ENCODE measurements at places on chromosomes 7 and 10. TPM values are rescaled to one million over a fixed set of nuclear protein-coding genes. Genes with fewer than 3 reads are reported as not detected.

- DNase-seq: no peak
- H3K4me3 ChIP-seq: no peak overlapping the region
- H3K4me1 ChIP-seq: no peaks in the 10 kb centered on the region
- no peaks in the 10 kb centered on the region for H3K36me3 ChIP-seq
Observed at GRCh38 chr10:90213346-90213745, 512.0 kb downstream of the KIF20B start.

The SH2B2 gene
- total RNA-seq: 2.9 TPM

DNA sequence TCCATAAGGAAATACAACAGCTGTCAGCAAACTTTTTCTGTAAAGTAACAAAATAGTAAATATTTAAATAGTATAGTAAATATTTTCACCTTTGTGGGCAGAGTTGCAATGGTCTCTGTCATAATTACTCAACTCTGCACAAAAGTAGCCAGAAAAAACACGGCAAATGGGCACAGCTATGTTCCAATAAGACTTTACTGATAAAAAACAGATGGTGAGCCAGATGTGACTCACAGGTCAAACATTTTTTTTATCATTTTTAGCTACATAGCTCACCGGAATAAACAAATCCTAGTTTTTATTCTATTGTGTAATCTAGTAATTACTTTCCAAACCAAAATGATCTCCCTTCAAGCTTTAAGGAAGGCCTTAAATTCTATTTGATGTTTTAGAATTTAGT is 55.3 kb downstream of the NCAPG2 start:
- no peak overlapping the region for H3K27ac ChIP-seq
- H3K4me3 ChIP-seq: no peak overlapping the region
- no peaks in the 10 kb centered on the region for H3K27me3 ChIP-seq
- no peak for DNase-seq

The PDIA4 gene
- total RNA-seq: 62.7 TPM

GRCh38 chr7:85156661-85157208 is 30.1 kb downstream of the SEMA3D start:
- no peaks in the 10 kb centered on the region for H3K4me1 ChIP-seq
- no peak overlapping the region for H3K27ac ChIP-seq
- H3K27me3 ChIP-seq: no peaks in the 10 kb centered on the region
- H3K36me3 ChIP-seq: no peaks in the 10 kb centered on the region
- H3K4me3 ChIP-seq: no peak overlapping the region

- no peaks in the 10 kb centered on the region for H3K36me3 ChIP-seq
- no peaks in the 10 kb centered on the region for H3K4me1 ChIP-seq
- no peak overlapping the region for H3K4me3 ChIP-seq
- H3K27me3 ChIP-seq: no peaks in the 10 kb centered on the region
- no peak for DNase-seq
- H3K27ac ChIP-seq: no peak overlapping the region
Observed at GRCh38 chr7:126818393-126819196, 434.1 kb downstream of the GRM8 start.

GRCh38 chr7:133843341-133843740 is 283.8 kb upstream of the LRGUK start:
- no peaks in the 10 kb centered on the region for H3K36me3 ChIP-seq
- H3K4me1 ChIP-seq: no peaks in the 10 kb centered on the region
- DNase-seq: no peak
- no peak overlapping the region for H3K27ac ChIP-seq

The GCC1 gene
- total RNA-seq: 32.1 TPM

The CPEB3 gene
- total RNA-seq: 3.6 TPM

The CDK14 gene
- 12.5 TPM for total RNA-seq

DNA sequence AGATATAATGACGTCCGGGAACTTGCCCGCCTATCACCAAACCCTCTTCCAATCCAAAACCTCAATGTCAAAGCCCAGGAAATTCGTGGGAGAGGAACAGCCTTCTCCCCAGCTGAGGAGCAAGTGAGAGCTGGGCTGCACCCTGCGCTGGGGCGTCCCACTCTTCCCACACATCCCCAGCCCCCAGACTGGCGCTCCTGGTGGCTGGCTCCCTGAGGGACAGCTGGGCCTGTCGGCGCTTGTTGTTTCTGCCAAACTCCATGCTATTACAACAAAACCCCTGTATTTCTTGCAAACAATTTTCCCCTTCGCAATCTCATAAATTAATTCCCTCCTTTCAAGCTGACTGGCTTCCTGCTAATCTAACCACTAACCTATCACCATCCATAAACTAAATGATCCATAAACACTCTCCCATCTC is 53.0 kb downstream of the GRID1 start:
- no peaks in the 10 kb centered on the region for H3K4me1 ChIP-seq
- no peak overlapping the region for H3K27ac ChIP-seq
- H3K4me3 ChIP-seq: no peak overlapping the region
- H3K36me3 ChIP-seq: no peaks in the 10 kb centered on the region
- DNase-seq: no peak

DNA sequence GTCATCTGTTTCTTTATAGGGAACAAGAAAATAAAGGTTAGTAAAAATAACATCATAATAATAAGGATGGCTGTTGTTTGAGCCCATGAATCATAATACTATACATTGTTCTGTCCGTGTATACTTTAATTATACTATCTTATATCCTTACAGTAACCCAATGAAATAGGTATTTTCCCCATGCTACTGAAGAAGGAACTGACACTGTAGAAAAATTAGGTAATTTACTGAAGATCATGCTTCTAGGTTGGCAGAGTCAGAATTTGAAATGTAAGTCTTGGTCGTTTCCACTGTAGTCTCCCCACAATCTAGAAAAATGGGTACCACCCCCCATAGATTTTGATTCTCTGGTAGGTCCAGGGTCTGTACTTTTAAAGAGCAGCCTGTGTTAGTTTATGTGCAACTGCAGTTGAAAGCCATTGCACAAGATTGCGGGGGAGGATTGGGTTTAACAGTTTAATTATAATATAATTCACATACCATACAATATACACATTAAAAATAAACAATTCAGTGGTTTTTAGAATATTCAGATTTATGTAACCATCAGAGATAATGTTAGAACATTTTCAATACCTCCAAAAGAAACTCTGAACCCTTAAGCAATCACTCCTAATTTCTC is 47.7 kb downstream of the SHOC2 start:
- H3K4me3 ChIP-seq: no peak overlapping the region
- H3K4me1 ChIP-seq: no peaks in the 10 kb centered on the region
- DNase-seq: no peak
- H3K36me3 ChIP-seq: peaks cover 4% of the 10 kb centered on the region

DNA sequence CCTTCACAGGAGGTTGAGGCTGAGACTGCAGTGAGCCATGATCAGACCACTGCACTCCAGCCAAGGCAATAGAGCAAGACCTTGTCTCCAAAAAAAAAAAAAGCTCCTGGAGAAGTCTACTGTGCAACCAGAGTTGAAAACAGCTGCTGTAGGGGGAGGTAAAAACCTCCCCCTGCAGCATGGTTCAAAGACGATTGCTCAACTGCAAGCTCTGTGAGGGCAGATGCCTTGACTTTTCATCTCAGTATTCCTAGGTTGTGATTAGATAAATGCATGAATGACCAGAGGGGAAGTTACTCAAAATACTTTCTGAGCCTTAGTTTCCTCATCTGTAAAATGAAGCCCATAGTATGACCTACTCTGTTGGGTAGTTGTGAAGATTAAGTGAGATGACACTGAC is 25.0 kb upstream of the PPA1 start:
- peaks cover 22% of the 10 kb centered on the region for H3K27me3 ChIP-seq
- no peaks in the 10 kb centered on the region for H3K36me3 ChIP-seq
- no peak for DNase-seq
- no peak overlapping the region for H3K27ac ChIP-seq

The LRGUK gene
- 0.92 TPM for total RNA-seq

The CRHR2 gene
- total RNA-seq: not detected

The PLCE1 gene
- not detected for total RNA-seq

The CALHM2 gene
- total RNA-seq: 26.6 TPM

- no peaks in the 10 kb centered on the region for H3K36me3 ChIP-seq
- H3K27me3 ChIP-seq: no peaks in the 10 kb centered on the region
- H3K27ac ChIP-seq: no peak overlapping the region
- DNase-seq: no peak
- H3K4me3 ChIP-seq: no peak overlapping the region
Observed at GRCh38 chr10:97153270-97153850, 32.4 kb downstream of the SLIT1 start.

- H3K36me3 ChIP-seq: no peaks in the 10 kb centered on the region
- H3K27me3 ChIP-seq: peaks cover 3% of the 10 kb centered on the region
- peak overlapping the region; percentile 72 for H3K27ac ChIP-seq
- peak; percentile 32 for DNase-seq
- H3K4me3 ChIP-seq: no peak overlapping the region
Observed at GRCh38 chr7:134636008-134636449, 10.6 kb upstream of the BPGM start.

DNA sequence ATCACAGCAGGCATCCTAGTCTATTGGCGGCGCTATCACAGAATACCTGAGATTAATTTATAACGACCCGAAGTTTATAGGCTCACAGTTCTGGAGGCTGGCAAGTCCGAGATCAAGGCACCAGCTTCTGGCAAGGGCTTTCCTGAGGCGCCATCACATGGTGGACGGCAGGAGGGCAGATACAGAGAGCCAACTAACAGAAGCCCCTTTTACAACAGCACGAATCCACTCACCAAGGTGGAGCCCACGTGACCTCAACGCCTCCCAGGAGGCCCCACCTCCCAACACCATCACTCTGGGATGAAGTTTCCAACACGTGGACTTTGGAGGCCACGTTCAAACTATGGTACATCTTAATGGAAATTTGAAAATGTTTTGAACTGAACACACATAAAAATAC is 255.3 kb downstream of the ELFN1 start:
- peaks cover 14% of the 10 kb centered on the region for H3K4me1 ChIP-seq
- no peaks in the 10 kb centered on the region for H3K27me3 ChIP-seq
- no peak overlapping the region for H3K4me3 ChIP-seq

DNA sequence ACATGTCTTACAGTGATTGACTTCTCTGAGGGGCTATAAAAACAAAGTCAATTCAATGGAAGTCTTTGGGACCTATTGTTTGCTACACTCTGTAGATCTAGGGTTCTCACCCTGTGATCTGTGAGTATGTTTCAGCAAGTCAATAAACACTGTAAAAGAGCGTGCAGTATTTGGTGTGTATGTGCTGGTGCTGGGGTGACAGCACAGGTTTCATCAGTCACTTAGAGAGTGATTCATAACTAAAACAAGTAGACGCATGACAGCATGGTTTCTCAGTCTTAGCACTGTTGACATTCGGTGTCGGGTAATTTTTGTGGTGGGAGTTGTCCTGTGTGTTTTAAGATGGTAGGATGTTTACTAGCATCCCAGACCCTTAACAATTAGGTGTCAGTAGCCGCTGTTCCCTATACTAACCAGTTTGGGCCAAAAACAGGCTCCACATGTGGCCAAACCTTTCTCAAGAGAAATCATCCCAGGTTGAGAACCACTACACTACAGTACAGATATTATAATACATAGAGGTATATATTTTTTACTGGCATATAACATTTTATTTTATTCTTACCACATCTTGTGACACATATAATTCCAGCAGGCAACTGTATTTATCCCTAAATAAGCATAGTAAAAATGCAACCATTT is 411.8 kb downstream of the ARL4A start:
- no peaks in the 10 kb centered on the region for H3K36me3 ChIP-seq
- H3K4me1 ChIP-seq: no peaks in the 10 kb centered on the region
- no peak for DNase-seq
- no peaks in the 10 kb centered on the region for H3K27me3 ChIP-seq
- H3K4me3 ChIP-seq: no peak overlapping the region

GRCh38 chr10:21530168-21530567 is 3.9 kb upstream of the MLLT10 start:
- peaks cover 22% of the 10 kb centered on the region for H3K27me3 ChIP-seq
- H3K4me1 ChIP-seq: peaks cover 26% of the 10 kb centered on the region
- H3K27ac ChIP-seq: no peak overlapping the region
- DNase-seq: no peak

The EPHB6 gene
- 6.5 TPM for total RNA-seq

- H3K4me1 ChIP-seq: no peaks in the 10 kb centered on the region
- no peak overlapping the region for H3K4me3 ChIP-seq
- H3K27me3 ChIP-seq: no peaks in the 10 kb centered on the region
- no peaks in the 10 kb centered on the region for H3K36me3 ChIP-seq
Observed at GRCh38 chr10:29851241-29851640, 208.1 kb downstream of the JCAD start.

The CRYGN gene
- not detected for total RNA-seq

The MYL10 gene
- not detected for total RNA-seq

The LIPK gene
- total RNA-seq: not detected

- H3K4me1 ChIP-seq: no peaks in the 10 kb centered on the region
- no peak overlapping the region for H3K4me3 ChIP-seq
- no peak overlapping the region for H3K27ac ChIP-seq
- DNase-seq: no peak
- no peaks in the 10 kb centered on the region for H3K27me3 ChIP-seq
- no peaks in the 10 kb centered on the region for H3K36me3 ChIP-seq
Observed at GRCh38 chr10:37754538-37755323, 102.7 kb downstream of the ZNF248 start.

The FAM25G gene
- total RNA-seq: not detected

GRCh38 chr10:48477616-48478015 is 127.3 kb downstream of the ARHGAP22 start:
- H3K4me1 ChIP-seq: no peaks in the 10 kb centered on the region
- H3K4me3 ChIP-seq: no peak overlapping the region
- no peaks in the 10 kb centered on the region for H3K36me3 ChIP-seq
- no peaks in the 10 kb centered on the region for H3K27me3 ChIP-seq

DNA sequence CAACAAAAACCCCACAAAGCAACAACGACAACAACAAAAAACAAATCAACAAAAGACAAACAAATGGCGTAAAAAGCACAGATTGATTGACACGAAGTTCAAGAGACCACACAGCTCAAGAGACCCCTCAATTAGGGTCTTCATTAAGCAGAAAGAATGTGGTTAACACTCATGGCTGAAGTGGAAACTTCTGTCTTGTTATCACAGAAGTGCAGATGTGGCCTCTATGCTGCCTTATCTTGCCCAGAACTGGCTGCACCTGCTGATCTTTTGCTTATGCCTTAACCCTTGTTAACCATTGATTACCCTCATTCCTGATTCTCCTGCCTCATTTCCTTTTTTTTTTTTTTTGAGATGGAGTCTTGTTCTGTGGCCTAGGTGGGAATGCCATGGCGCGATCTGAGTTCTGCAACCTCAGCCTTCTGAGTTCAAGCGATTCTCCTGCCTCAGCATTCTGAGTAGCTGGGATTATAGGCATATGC is 3.5 kb upstream of the DAGLB start:
- H3K36me3 ChIP-seq: no peaks in the 10 kb centered on the region
- DNase-seq: no peak
- peaks cover 19% of the 10 kb centered on the region for H3K4me1 ChIP-seq
- H3K4me3 ChIP-seq: no peak overlapping the region
- H3K27ac ChIP-seq: no peak overlapping the region

GRCh38 chr10:131954356-131954965 is 27.3 kb downstream of the BNIP3 start:
- no peaks in the 10 kb centered on the region for H3K4me1 ChIP-seq
- no peak overlapping the region for H3K27ac ChIP-seq
- peaks cover 40% of the 10 kb centered on the region for H3K36me3 ChIP-seq
- H3K27me3 ChIP-seq: no peaks in the 10 kb centered on the region
- no peak overlapping the region for H3K4me3 ChIP-seq

GRCh38 chr10:132247943-132248342 is 59.8 kb downstream of the STK32C start:
- DNase-seq: no peak
- H3K36me3 ChIP-seq: no peaks in the 10 kb centered on the region
- no peak overlapping the region for H3K27ac ChIP-seq
- peaks cover 5% of the 10 kb centered on the region for H3K4me1 ChIP-seq

GRCh38 chr7:93044147-93044810 is 73.5 kb downstream of the SAMD9 start:
- H3K27ac ChIP-seq: no peak overlapping the region
- peaks cover 3% of the 10 kb centered on the region for H3K27me3 ChIP-seq
- H3K4me1 ChIP-seq: no peaks in the 10 kb centered on the region
- DNase-seq: no peak
- no peak overlapping the region for H3K4me3 ChIP-seq
- H3K36me3 ChIP-seq: no peaks in the 10 kb centered on the region
